Astrocyte of the hippocampus (primary cell): ENCODE measurements at places on chromosomes 3 and 15.

- no peak for DNase-seq
These were observed 18.2 kb upstream of the SHC4 start for GRCh38 chr15:48981941-48982340.

- DNase-seq: no peak
These were observed 100.7 kb downstream of the CACNA2D3 start for GRCh38 chr3:54223063-54223462.

DNA sequence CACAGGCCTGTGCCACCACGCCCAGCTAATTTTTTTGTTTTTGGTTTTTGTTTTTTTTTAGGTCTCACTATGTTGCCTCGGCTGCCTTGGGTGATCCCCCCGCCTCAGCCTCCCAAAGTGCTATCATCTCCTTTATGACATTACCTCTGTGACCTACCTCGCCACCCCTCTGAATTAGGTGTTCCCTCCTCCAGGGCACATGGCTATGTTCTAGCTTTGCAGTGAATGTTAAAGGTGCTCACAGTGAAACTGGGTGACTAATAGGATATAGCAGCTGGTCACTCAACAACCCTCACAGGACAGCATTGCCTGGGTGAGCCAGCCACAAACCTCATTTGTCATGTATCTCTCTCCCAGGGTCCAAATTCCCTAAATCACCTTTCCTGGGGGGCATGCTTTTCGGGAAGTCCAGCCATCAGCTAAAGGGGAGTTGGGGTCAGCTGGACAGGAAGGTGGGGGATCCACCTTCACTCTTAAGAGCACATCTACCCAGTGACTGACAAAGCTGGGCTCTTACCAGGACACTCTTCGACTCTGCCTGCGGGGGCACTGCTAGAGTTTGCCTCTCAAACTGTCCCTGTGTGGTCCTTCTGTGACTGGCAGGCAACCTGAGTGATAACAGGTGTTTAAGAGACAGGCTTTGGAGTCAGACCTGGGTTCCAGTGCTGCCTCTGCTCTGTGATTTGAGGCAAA is 1.6 kb upstream of the TTLL3 start:
- peak; percentile 39 for DNase-seq

GRCh38 chr15:57789225-57789624 is 82.7 kb downstream of the POLR2M start:
- DNase-seq: no peak

GRCh38 chr3:61094608-61095007 is 156.6 kb downstream of the FHIT start:
- no peak for DNase-seq

GRCh38 chr15:63526401-63526800 is 22.0 kb downstream of the USP3 start:
- no peak for DNase-seq

DNA sequence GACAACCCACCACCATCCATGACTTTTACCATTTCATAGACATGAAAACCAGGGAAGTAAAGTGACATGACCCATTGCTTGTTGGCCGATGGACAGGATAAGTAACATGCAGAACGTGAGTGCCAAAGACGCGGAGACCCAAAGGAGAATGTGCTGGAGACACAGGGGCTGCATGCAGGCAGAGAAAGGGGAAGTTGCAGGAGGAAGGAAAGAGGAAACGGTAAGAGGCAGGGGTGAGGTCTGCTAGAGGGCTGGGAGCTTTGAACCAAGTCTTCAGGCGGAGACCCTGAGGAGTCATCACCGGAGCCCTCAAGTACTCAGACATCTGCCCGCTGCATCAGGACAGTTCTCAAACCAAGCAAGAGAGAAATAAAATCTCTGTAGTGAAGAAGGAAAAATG is 34.9 kb downstream of the MAGEF1 start:
- DNase-seq: no peak

- DNase-seq: peak; percentile 45
These were observed 836 bp upstream of the AKAP13 start for GRCh38 chr15:85379403-85380131.

DNA sequence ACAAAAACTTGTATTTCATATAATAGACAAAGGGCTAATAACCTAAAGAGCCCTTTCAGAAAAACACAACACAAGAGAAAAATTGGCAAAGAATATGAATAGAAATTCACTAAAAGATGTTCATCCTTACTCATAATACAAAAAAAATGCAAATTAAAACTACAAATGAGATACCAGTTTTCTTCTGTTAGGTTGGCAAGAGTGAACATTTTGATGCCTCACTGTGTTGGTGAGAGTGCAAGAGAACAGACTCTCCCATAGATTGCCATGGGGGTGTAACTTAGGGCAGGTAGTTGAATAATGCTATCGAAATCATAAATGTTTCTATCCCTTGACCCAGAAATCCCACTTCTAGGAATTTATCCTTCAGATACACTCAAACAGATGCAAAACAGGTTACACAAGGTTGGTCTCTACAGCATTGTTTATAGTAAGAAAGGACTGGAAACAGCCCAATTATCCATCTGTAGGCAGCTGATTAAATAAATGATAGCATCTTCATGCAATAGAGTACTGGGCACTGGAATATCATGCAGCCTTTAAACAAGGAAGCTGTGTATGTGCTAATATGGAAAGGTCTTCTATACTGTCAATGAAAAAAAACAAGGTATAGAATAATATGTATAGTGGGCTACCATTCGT is 146.3 kb downstream of the TLE3 start:
- DNase-seq: no peak

DNA sequence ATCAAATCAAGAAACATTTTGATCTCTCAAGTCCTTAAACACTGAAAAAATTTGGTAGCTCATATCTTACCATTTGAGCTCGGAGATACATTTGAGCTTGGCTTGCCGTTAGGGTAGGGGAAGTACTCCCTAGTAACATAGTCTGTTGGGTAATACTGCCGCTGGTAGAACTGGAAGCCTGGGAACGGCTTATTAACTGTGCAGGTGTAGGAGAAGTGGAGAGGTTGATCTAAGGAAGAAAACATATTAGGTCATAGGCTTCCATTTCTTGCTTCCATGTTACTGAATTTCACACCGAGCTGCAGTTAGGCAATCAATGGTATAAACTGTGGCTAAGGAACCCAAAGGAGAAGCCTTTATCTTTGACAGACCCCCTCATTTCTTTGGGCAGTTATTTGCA is 32.5 kb downstream of the PHC3 start:
- no peak for DNase-seq

- DNase-seq: peak; percentile 56
These were observed 762.7 kb upstream of the CFAP20DC start for GRCh38 chr3:59812237-59813147.

DNA sequence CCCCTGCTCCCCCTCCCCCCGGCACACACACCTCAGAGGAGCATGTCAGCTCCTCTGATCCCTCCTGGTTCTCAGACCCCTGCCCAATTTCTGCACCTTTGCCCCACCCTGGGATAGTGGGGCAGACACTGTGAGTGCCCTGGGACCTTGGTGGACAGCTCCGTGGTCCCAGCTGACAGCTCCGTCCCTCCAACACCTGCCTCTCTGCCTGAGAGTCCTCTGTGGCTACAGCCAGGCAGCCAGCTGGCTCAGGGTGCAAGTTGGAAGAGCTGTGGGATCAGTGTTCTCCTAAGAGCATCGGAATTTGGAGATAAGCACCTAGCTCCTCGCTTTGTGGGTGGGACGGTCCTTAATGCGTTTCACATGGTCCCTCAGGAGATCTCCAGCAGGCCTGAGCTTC is 43.7 kb upstream of the PGPEP1L start:
- DNase-seq: no peak

GRCh38 chr15:80459380-80459779 is 55.2 kb downstream of the ARNT2 start:
- DNase-seq: no peak

DNA sequence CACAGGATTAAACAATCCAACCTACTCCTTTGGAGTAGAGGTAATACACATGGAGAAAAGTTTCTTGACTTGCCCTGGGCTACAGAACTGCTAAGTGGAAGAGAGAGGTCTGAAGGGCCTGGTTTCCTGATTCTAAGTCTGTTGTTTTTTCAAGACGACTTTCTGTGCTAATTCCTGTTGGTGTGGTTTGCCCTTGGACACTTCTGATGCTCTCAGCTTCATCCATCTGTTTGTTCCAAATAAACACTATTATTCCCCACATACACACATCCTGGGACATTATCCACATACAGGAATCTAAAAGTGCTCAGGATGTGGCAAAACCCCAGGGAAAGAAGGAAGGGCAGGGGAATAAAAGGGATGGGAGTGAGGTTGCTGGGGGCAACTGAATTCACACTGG is 393.5 kb upstream of the TBL1XR1 start:
- no peak for DNase-seq
